Amygdala (tissue), 56 donors: ENCODE measurements at places on chromosomes 5 and 9.
A peak's percentile ranks its signal among the peaks of the same experiment; 100 is the strongest.

GRCh38 chr9:69981686-69982445 lies 61.8 kb upstream of the MAMDC2 start:
- DNase-seq: no peak

GRCh38 chr5:135498637-135498995 lies 37.1 kb downstream of the NEUROG1 start:
- no peak for DNase-seq

- DNase-seq: no peak
Measured at GRCh38 chr9:91159664-91160121, 202.0 kb downstream of the AUH start.

DNA sequence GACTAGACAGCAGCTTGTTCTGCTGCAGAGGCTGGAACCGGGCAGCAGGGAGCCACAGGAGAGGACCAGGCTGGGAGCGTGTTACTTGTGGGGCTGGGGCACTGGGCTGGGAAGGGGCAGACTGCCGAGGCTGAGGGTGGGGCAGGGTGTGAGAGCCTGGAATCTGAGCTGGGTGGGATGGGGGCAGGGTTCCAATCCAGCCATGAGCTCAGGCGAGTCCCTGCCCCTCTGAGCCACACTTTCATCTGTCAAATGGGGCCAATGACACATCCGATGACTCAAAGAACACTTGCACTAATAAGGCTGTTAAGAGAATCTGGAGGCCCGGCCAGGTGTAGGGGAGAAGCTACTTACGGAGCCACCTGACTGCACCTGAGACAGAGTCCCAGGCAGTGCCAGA lies 18.7 kb upstream of the WDR38 start:
- no peak for DNase-seq

DNA sequence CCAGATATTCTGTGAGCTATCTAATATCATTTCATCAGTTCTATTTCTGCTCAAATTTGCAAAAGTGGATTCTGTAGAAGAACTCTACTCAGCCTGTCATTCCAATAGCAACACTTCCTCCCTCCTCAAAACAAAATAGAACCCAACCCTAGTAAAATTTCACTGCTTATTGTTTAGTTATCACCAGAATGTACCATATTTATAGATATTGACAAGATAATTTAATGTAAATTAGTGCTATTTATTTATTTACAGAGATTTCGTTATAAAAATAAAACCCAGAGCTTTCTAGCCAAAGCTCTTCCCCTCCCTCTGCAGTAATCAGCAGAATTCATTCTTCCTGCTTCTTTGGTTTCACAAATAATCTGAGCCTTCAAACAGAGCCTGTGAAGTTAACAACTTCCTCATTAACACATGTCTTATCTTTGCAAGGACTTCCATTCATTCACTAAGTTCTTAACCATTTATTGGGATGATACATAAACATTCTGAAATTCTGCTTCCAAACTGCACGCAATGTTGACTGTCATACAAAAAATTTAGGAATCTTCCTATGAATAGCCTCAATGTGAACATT lies 73.7 kb upstream of the PJA2 start:
- DNase-seq: no peak

GRCh38 chr5:131324303-131324702 lies 60.5 kb downstream of the CDC42SE2 start:
- no peak for DNase-seq

- DNase-seq: no peak
Measured at GRCh38 chr5:33346534-33346933, 94.2 kb upstream of the TARS1 start.

- no peak for DNase-seq
Measured at GRCh38 chr5:6598351-6598900, 34.4 kb downstream of the NSUN2 start.

- DNase-seq: no peak
Measured at GRCh38 chr5:139584137-139584536, 23.0 kb downstream of the UBE2D2 start.

- no peak for DNase-seq
Measured at GRCh38 chr9:132239999-132240840, 78.4 kb downstream of the NTNG2 start.

- DNase-seq: peak; percentile 34
Measured at GRCh38 chr9:98993570-98993945, 49.9 kb downstream of the COL15A1 start.

DNA sequence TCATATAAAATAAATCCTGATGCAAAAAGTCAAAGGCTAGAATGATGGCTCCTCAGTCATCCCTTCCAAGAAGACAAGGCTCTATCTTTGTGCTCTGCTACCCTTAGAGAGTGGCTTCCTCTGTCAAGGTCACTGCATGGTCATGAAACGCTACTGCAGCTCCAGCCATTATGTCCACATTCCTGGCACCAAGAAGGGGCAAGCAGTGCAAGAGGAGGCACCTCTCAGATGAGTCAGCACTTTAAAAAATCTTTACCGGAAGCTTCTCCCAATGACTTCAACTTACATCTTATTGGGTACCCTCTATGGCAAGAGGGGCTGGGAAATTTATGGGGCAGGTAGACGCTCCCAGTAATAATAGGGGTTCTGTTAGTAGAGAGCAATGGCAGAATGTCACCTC lies 129.5 kb upstream of the CPEB4 start:
- DNase-seq: no peak

DNA sequence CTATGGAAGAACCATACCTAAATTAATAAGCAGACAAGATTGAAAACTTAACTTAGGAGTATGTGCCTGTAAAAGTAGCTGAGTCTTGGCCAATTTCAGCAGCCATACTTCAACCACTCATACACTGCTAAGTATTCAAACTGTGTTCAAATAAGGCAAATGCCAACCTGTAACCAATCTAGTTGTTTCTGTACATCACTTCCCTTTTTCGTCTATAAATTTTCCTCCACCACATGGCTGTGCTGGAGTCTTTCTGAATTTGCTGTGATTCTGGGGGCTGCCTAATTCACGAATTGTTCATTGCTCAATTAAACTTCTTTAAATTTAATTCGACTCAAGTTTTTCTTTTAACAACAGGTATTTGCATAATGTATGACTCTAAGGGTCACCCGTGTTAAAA lies 184.4 kb downstream of the PLK2 start:
- no peak for DNase-seq

- DNase-seq: no peak
Measured at GRCh38 chr5:146588331-146589027, 72.5 kb upstream of the GPR151 start.

GRCh38 chr5:68891718-68892117 lies 202.1 kb upstream of the SLC30A5 start:
- no peak for DNase-seq

DNA sequence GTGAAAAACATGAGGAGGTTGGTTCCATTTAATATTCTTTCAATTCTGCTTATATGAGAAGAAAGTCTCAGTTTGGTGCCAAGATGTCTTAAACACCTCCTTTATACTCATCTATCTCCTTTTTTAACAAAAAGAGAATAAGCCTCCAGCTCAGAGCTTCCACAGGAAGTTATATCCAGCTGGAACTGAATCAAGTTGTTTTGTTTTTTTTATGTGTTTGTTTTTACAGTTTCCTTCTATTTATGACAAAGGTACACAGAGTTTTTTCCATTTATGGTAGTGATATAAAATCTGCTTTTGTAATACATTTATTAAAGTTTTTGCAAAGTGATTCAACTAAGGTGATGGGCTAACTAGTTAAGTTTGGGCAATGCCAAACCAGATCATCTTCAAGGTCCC lies 10.4 kb downstream of the SPARC start:
- DNase-seq: no peak

- no peak for DNase-seq
Measured at GRCh38 chr9:130128251-130128650, 44.0 kb upstream of the NCS1 start.

- DNase-seq: no peak
Measured at GRCh38 chr9:86645303-86645702, 291.1 kb upstream of the TUT7 start.

DNA sequence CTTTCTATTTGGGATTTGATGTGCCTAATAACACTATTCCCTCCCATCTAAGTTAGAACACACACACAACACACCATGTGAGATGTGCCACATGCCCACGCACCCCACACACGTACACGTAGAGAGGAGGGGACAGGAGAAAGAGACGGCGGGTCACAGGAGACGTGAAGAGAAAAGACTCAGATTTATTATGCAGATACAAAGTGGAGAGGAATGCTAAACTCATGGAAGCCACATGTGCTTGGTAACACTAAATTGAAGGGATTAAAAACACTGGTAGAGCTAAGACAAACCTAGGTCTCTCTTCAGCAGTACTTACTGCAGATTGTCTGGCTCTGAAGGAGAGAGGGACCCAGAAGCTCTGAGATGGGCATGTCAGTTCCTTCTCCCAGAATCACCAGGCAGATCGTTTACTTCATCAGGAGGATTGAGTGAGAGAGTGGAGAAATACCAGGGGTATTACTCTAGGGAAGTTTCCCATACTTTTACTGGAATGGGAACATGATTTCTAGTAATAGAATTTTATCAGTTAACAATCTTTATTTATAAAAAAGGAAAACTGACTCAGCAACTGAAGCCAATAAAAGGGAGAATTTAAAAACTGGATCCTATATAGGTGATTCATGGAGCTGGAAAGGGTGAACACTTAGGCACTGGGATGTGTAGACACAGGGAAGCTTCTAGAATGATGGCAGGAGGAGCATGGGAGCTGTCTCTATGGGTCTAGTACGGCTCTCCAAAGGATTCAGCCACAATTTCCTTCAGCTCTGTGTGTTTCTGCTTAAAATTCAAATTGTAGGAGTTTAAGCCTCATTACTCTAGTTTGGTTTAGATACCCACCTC lies 139.4 kb downstream of the MACIR start:
- DNase-seq: no peak

DNA sequence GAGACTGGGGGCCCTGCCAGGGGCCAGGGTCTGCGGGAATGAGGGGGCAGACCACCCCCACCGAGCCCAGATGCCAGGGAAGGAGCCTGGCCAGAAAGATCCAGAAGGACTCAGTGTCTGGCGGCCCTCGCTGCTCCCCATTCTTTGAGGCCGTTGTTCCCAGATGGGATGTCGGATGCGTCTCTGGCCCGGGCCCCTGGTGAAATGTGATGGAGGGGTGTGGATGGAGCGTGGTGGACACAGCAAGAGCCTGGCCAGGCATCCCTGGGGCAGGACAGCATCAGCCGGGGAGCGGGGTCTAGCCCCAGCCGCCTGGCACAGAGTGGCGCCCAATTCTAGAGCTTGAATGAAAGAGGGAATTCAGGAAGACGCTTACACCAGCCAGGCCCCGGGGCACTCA lies 46.2 kb upstream of the NKD2 start:
- no peak for DNase-seq

- DNase-seq: no peak
Measured at GRCh38 chr9:128215491-128216409, 12.6 kb downstream of the DNM1 start.

- DNase-seq: peak; percentile 68
Measured at GRCh38 chr9:91036826-91037510, 235.3 kb downstream of the SYK start.

- DNase-seq: no peak
Measured at GRCh38 chr5:154945695-154946301, 4.9 kb downstream of the MRPL22 start.

DNA sequence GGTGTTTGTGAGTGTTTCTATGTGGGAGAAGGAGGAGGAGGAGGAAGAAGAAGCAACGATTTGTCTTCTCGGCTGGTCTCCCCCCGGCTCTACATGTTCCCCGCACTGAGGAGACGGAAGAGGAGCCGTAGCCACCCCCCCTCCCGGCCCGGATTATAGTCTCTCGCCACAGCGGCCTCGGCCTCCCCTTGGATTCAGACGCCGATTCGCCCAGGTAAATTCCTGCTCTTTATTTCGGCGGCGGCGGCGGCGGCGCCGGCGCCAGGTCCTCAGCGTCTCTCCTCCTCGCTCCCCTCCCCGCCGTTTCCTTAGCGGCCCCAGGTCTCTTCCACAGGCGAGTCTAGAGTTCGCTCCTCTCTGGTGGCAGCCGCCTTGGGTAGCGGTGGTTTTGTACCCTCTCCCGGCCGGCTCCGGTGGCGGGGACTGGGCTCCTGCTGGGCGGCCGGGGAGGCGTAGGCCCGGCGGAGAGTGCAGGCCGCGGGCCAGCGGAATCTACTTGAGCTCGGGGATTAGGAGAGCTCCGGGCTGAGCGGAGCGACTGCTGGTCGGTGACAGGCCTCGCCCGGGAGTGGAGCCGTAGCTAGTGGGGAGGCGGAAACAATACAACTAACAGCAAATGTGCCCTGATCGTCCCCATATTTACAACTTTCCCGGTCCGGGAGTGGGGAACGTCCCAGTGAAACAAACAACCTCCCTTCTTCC lies 547 bp downstream of the NIPBL start:
- DNase-seq: peak; percentile 77

DNA sequence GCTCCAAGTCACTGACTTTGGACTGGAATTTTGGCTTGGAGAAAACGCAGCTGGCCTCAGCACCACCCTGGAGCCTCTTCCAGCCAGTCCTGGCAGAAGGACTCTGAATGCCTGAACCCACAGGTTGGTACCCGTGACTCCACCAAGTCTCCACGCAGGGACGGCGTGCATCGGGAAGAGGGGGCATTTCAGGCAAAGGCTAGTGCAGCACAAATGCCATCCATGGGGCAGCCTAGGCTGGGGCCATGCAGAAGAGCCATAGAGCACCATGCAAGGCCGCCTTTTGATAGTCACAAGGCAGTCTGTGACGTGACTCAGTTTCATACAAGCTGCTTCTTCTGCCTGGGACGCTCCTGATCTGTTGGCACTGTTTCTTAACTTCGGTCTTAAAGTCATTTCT lies 28.0 kb downstream of the GDNF start:
- no peak for DNase-seq

- DNase-seq: no peak
Measured at GRCh38 chr5:53023969-53024368, 34.8 kb downstream of the ITGA2 start.

- DNase-seq: no peak
Measured at GRCh38 chr5:141100243-141100805, at the start of gene PCDHB3. Gene PCDHB3, plus strand, starts transcription at chr5:141100473. Its CDS starts 177 bp downstream, at chr5:141100650.

GRCh38 chr5:15752663-15753285 lies 252.8 kb downstream of the FBXL7 start:
- DNase-seq: no peak

- no peak for DNase-seq
Measured at GRCh38 chr5:145826895-145827674, 8.1 kb downstream of the PRELID2 start.

GRCh38 chr9:7777771-7778170 lies 21.8 kb downstream of the DMAC1 start:
- DNase-seq: no peak
